ENCODE measurements at places on chromosomes 5 and 9.

DNA sequence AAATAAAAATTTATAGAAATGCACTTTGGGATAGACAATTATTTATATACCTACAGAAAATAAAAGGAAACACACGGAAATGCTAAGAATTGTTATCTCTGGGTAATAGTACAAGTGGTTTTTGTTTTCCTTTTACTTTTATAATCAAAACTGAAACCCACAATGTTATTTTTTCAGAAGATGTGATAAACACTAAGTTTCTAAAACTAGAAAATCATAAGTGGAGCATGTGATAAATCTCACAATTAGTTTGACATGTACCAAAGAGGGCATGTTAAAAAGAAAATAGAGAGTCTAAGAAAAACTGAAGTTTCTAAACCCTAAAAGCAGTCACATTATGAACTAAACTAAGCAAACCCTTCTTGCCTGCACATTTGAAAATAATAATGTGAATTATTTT lies 61.1 kb downstream of the OXCT1 start:
- DNase-seq: no peak

DNA sequence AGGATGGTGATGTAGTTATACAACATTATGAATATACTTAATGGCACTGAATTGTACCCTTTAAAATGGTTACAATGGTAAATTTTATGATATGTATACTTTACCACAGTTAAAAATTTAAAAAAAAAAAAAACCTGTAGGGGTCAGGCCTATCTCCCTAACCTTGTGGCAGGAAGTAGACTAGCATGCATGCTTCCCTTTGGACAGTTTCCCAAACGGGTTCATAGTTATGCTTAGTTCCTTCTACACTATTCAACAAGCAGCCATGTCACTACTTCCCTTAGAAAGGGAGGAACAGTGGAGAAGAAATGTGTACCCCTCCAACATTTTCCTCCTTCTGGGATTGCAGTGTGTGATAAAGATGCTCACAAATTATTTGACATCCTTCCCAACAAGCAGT lies 32.5 kb downstream of the IDNK start:
- no peak for DNase-seq

- no peak for DNase-seq
These were observed 106.3 kb downstream of the DRD1 start for GRCh38 chr5:175337680-175338079.

DNA sequence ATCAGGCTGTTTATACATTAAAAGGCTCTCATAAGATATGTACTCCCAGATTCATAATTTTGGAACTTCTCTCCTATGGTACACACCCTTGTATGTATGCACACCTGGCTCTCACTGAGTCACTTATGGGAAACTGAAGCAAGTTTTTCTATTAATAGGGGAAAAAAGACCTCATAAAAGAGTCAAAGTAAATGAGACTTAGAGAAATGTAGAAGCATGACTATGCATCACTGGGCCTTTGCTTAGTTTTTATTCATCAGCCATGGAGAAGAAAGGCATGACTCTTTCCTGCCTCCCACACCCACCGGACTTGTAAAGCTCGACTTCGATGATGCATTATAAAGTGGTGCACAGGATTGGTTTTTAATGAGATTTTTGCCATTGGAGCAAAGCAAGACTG lies 28.2 kb downstream of the MTAP start:
- no peak for DNase-seq

DNA sequence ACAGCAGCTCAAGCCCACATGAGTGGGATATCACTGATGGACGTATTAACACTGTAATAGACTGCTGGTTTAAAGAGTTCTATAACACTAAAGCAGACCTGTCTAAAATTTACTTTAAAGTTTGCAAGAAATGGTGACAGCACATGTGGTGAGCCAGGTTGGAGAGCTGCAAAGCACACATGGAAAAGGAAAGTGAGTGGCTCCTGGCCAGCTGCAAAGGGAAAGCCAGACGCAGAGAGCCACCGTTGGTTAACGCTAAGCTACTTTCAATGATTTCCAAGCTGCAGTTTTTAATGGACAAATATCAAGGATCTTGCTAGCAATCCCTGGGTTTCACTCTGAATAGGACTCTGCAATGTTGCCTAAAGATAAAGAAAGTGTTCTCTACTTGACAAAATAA lies 89.9 kb downstream of the CTNND2 start:
- DNase-seq: no peak

DNA sequence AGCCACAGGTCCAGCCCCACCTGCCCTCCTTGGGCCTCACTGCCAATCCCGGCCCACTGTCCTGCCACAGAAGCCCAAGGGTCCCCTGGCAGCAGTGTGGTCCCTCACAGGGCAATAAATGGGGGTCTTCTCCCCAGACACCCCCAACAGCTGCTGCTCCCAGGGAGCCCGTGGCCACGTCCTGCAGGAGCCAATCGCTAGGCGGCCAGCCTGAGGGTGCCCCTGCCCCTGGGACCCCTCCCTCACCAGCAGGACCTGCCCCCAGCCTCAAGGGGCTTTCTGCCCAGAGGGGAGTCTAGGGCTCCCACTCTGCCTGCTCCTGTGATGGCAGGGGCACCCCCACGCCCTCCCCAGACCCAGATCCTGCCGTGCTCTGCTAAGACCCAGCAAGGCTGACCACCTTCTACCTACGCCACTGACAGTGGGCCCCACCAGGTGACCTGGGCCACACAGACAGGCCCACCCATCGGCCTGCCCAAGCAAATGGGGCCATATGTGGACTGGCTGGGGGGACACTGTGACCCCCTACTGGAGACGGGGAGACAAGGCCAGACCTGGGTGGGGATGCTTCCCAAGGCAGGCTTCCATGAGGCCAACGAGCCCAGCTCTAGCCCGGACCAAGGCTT lies 17.0 kb downstream of the NOTCH1 start:
- DNase-seq: no peak

DNA sequence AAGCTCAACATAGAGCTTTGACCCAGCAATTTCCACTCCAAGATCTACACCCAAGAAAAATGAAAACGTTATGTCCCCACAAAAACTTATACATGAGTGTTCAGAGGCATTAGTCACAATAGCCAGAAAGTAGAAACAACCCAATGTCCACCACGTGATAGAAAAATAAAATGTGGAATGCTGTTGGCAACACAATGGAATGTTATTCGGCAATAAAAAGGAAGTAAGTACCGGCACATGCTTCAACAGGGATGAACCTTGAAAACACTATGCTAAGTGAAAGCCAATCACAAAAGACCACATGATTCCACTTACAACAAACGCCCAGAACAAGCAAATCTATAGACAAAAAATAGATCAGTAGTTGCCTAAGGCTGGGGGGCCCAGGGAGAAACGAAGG lies 6.0 kb downstream of the UBQLN1 start:
- no peak for DNase-seq

- no peak for DNase-seq
These were observed 14.5 kb downstream of the C9orf50 start for GRCh38 chr9:129606161-129607026.
